Stomach (tissue), 19 donors: ENCODE measurements at places on chromosomes 3 and 15.

DNA sequence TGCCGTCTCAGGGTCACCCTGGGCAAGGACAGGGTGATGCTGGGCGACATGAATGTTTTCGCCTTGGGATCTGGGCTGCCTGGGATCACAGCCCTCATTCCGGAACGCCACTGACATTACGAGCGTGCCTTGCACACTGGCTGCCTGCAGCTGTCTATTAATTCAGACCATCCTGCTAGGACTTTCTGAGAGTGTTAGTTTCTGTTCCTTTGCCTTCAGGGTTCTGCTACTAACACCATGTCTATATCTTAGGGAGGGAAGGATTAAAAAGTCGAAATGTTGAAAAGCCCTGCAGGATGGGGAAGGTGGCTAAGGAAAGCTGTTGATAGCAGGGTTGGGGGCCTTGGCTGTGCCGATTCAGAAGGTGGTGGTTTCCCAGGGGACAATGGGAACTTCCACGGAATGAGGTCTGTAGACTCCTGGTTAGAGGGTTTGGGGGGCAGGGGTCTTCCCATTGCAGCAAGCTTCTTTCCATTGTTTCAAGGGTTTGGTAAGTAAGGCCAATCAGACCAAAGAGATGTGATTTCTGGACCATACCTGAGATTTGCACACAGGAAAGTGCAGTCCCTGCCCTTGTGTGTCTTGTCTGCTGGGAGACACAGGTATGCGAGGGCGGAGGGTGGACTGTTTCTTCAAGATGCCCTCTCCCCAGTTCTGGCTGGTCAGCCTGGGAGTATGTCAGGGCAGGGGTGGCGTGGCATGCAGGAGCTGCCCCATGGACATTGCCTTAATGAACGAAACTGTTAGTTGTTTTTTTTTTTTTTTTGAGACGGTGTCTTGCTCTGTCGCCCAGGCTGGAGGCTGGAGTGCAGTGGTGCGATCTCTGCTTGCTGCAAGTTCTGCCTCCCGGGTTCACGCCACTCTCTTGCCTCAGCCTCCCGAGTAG lies 50.9 kb downstream of the RGMA start:
- DNase-seq = no peak

GRCh38 chr3:140552898-140553297 lies 125.0 kb upstream of the TRIM42 start:
- DNase-seq = no peak

DNA sequence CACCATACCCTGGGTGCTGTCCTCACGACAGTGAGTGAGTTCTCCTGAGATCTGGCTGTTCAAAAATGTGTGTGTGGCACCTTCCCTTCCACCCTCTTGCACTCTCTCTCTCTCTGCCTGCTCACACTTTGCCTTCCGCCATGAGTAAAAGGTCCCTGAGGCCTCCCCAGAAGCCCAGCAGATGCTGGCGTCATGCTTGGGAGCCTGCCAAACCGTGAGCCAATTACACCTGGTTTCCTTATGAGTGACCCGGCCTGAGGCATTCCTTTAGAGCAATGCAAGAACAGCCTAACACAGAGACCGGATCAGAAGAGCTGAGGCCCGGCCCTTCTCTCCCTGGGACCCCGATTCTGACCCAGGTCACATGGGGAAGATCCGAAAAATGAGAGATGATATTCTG lies 15.4 kb downstream of the TMEM44 start:
- no peak for DNase-seq

GRCh38 chr3:50698269-50698668 lies 23.5 kb downstream of the DOCK3 start:
- no peak for DNase-seq

- peak; percentile 80 for DNase-seq
Observed at GRCh38 chr3:190076601-190077394, 43.9 kb downstream of the P3H2 start.

- peak; percentile 7 for DNase-seq
Observed at GRCh38 chr3:112463250-112463649, 36.0 kb downstream of the BTLA start.

GRCh38 chr3:17544632-17545031 lies 197.8 kb downstream of the TBC1D5 start:
- no peak for DNase-seq

GRCh38 chr3:52555056-52555455 lies 18.7 kb downstream of the UQCC5 start:
- no peak for DNase-seq

DNA sequence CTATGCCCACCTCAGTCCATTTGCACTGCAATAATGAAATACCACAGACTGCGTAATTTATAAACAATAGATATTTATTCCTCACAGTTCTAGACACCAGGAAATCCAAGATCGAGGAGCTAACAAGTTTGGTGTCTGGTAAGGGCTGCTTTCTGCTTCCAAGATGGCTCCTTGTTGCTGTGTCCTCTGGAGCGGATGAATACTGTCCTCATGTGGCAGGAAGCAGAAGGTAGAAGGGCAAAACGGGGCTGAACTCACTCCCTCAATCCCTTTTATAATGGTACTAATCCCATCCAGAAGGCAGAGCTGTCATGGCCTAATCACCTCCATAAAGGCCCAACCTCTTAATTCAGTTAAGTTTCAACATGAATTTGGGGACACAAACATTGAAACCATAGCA lies 75.3 kb downstream of the P2RY1 start:
- peak; percentile 5 for DNase-seq

GRCh38 chr3:4340077-4340410 lies 36.9 kb downstream of the SETMAR start:
- DNase-seq = no peak

- no peak for DNase-seq
Observed at GRCh38 chr15:55106155-55106554, 90.6 kb downstream of the RSL24D1 start.

GRCh38 chr3:74661672-74662071 lies 47.2 kb upstream of the CNTN3 start:
- DNase-seq = no peak

GRCh38 chr3:48408823-48409281 lies 21.0 kb downstream of the PLXNB1 start:
- DNase-seq = peak; percentile 21

GRCh38 chr15:84970843-84971242 lies 10.8 kb upstream of the PDE8A start:
- DNase-seq = no peak

- DNase-seq = no peak
Observed at GRCh38 chr15:68719672-68720071, 101.0 kb downstream of the ANP32A start.

- DNase-seq = peak; percentile 62
Observed at GRCh38 chr15:88635318-88635717, 3.5 kb upstream of the ISG20 start.

- no peak for DNase-seq
Observed at GRCh38 chr3:117261983-117262421, 552.4 kb downstream of the TUSC7 start.

GRCh38 chr3:24048843-24049242 lies 103.8 kb downstream of the NR1D2 start:
- no peak for DNase-seq

DNA sequence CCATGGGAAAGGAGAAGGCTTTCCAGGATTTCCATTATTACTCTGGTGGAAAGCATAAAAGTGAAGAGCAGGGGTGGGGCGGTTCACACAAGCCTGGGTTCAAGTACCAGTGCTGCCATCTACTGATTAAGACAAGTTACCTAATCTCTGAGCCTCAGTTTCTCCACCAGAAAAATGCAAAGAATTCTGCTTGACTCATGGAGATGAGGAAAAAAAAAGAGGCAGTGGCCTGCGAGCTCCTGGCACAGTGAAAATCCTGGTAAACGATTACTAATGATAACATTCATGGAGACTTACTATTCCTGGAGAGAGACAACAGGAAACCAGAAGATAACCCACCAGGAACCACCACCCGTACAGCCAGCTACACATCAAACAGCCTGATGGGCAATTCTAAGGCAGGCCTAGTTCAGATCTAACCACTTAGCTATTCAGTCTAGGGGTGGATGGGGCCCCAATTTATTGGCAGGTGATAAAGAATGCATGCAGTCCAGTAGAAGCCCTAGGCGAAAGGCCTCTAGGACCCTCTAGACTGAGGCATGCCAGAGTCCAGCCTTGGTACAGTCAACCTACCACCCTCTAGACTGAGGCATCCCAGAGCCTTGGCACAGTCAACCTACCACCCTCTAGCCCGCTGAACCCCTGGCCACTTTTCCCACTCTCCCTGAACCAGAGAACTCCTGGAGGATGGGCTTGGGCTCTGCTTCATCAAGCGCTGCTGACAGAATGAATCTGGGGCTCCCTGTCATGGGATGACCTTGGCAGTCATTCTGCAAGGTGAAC lies 2.5 kb downstream of the AMOTL2 start:
- DNase-seq = no peak

DNA sequence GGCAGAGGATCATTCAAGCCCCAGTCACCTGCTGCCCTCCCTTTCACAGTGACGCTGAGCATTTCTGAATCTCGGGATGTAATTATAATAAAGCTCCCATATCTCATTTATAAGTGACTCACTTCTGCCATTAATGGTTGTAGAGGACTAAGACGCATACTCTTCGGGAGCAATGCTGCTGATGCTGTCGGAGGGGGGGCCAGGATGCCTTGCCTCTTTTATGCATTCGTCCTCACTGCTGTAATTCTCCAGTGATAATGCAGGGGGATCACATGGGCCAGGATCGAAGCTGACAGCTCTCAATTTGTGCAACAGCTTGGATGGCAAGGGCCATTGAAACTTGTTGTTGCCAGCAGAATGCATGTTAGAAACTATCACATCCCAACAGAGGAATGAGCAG lies 3.1 kb downstream of the HRH1 start:
- DNase-seq = no peak
